ENCODE measurements at places on chromosomes 7 and 10.
A peak's percentile ranks its signal among the peaks of the same experiment; 100 is the strongest.

DNA sequence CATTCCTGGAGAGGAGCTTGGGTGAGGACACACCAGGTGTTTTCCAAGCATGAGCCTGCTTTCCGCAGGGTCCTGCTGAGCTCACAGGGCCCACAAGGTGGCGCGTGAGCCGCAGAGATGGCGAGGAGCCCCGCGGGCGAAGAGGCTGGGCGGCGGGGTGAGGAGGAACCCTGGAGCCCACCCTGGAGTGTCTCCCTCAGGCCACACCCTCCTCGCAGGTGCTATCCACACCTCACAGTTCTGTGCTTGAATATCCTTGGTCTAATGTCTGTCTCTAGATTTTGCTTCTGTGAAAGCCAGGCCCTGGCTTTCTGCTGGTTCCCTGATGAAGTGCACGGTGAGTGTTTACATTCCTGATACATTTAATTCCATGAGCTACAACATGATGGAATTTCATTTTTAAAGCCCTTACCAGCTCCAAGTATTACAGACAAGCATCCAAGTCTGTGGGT is 433.6 kb downstream of the ACTR3B start:
- DNase-seq = no peak

GRCh38 chr10:72173619-72174296 is 42.1 kb upstream of the ANAPC16 start:
- no peak for DNase-seq

GRCh38 chr10:103145860-103146466 is 47.1 kb downstream of the NT5C2 start:
- no peak for DNase-seq

DNA sequence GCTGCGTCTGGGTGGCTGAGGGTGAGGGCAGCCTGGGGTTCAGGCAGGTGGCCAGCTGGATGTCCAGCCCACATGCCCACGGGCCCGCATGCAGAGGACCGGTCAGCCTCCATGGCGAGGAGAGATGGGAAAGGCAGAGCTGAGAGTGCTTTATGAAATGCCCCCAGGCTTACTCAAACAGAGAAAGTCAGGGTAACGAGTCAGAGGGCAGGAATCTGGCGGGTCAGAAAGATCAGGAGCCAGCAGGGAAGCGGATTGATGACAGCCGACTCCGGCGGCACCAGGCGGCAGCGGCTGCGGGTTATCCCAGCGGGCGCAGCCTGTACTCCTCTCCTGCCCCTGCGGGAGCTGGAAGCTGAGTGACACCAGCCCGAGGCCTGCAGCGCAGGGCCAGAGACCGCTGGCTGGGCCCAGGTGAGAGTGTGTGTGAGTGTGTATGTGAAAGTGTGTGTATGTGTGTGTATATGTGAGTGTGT is 13.4 kb downstream of the SLC13A4 start:
- no peak for DNase-seq

GRCh38 chr7:135207406-135208101 is 3.8 kb downstream of the WDR91 start:
- DNase-seq = no peak

GRCh38 chr10:61475449-61475873 is 22.3 kb upstream of the TMEM26 start:
- no peak for DNase-seq

GRCh38 chr10:77773631-77774426 is 136.2 kb upstream of the KCNMA1 start:
- no peak for DNase-seq

DNA sequence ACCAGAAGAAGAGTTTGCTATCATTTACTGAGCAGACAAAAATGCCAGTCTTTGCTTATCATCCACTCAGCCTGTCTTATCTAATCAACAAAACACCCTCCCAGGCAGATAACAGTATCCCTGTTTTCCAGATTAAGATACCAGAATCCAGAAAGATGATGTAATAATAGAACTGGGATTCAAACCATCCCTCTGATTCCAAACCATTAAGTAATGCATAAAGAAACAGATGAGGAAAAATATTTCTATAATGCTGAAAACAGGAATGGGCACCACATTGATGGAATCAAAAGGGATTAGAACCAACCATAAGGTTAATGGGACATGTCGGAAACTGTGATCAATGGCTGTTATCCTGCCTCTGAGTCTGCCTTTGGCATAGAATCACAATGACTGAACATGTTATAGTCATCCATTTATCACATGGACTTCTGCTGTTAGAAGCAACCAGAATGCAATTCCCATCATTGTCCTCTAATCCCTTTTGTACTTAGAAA is 92.1 kb upstream of the RSU1 start:
- no peak for DNase-seq

GRCh38 chr7:104962781-104963180 is 51.2 kb upstream of the KMT2E start:
- DNase-seq = no peak

GRCh38 chr10:120051671-120052070 is 159.1 kb downstream of the SEC23IP start:
- no peak for DNase-seq

- DNase-seq = no peak
Observed at GRCh38 chr7:86968618-86969017, 90.8 kb downstream of the ELAPOR2 start.

DNA sequence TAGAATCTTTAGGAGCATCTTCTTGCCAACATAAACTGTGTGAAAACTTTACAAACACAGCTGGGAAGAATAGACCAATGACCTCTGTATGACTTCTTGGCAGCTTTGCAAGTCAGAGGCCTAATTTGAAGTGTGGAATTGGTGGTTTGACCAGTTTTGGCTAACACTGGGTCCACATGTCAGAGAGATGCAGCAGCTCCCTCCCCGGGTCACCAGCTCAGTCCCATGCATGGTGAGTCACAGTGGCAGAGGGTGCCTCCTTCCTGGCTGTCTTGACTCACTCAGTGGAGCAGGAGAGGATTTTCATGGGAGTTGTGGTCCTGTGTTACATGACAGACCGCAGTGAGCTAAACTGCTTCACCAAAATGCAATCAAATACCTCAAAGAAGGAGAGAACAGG is 8.2 kb upstream of the STARD3NL start:
- DNase-seq = peak; percentile 52

DNA sequence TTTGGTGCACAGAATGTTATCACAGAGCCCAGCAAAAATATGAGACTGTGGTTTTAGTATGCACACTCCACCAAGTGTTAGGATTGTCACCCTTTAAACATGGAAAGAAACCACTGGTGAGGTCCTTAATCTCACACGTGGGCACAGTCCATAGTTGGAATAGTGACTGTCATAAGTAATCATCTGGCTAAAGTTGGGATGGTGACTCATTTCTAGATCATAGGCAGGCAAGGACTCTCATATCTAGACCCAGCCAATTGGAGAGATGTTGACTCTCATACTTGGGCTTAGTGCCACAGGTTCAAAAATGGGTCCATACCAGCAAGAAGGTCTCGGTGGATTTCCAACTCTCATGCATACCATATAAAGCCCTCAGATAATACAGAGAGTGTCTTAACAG is 39.6 kb upstream of the ZNF680 start:
- no peak for DNase-seq

- DNase-seq = no peak
Observed at GRCh38 chr7:65287023-65287422, 86.6 kb upstream of the ZNF92 start.

- DNase-seq = no peak
Observed at GRCh38 chr10:126185676-126186447, 202.4 kb downstream of the ADAM12 start.

GRCh38 chr7:158446706-158447105 is 140.9 kb downstream of the PTPRN2 start:
- no peak for DNase-seq

DNA sequence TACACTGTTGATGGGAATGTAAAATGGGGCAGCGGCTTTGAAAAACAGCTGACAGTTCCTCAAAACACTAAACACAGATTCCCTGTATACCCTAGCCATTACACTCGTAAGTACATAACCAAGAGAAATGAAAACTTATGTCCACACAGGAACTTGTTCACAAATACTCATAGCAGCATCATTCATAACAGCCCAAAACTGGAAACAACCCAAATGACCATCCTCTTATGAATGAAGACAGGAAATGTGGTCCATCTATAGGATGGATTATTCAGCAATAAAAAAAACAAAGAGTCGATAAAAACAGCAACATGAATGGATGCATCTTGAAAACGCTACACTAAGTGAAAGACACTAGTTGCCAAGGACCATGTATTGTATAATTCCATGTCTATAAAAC is 23.7 kb downstream of the NMT2 start:
- DNase-seq = no peak

DNA sequence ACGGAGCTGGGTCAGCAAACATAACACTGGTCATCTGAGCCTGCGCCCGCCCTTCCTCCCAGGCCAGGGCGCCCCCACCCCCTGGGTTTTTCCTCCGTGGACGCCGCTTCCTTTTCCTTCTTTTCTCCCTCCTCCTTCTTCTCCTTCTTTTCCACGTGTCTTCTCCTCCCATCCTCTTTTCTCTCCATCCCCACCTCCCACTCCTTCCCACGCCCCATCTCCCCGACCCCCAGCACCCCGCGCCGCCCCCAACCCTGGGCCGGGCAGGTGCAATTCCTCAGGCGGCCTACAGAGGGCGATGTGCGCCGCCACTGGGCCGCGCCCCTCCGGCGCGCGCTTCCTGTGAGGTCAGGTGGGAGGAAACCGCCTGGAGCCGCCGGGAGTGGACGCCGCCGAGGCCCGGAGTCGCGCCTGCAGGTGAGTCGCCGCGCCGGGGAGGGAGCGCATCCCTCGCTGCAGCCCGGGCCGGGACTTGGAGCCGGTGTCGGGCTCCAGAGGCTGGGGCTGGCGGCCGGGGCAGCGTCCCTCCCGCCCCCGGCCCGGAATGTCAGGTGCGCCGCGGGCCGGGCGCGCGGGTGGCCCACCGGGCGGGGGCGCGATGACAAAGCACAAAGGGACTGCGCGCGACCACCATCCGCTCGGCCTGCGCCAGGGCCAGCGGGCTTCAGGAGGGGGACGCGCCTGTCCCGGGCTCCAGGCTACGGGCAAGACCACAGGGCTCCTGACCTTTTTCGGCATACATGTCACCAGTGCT is at the start of gene FAM241B:
Gene FAM241B (plus strand): TSS at position 351 of the 754 bp plus-strand sequence. CDS start 1,497 bp downstream, outside the sequence.
- DNase-seq = peak; percentile 79

GRCh38 chr7:82975811-82976468 is 186.7 kb downstream of the PCLO start:
- no peak for DNase-seq

GRCh38 chr10:128833671-128834070 is 633.4 kb upstream of the MGMT start:
- DNase-seq = no peak

GRCh38 chr7:76509931-76510877 is at the start of gene UPK3B:
Gene UPK3B, plus strand, starts transcription at chr7:76510552. Its CDS starts 101 bp downstream, at chr7:76510653.
- no peak for DNase-seq

GRCh38 chr10:61633665-61634064 is 29.1 kb upstream of the CABCOCO1 start:
- no peak for DNase-seq

DNA sequence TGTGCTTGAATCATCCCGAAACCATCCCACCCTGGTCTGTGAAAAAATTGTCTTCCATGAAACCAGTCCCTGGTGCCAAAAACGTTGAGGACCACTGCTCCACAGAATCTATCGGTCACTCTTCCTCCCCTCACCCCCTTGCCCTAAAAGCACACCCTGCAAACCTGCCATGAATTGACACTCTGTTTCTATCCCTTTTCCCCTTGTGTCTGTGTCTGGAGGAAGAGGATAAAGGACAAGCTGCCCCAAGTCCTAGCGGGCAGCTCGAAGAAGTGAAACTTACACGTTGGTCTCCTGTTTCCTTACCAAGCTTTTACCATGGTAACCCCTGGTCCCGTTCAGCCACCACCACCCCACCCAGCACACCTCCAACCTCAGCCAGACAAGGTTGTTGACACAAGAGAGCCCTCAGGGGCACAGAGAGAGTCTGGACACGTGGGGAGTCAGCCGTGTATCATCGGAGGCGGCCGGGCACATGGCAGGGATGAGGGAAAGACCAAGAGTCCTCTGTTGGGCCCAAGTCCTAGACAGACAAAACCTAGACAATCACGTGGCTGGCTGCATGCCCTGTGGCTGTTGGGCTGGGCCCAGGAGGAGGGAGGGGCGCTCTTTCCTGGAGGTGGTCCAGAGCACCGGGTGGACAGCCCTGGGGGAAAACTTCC is 784 bp upstream of the SERPINE1 start:
- DNase-seq = no peak

DNA sequence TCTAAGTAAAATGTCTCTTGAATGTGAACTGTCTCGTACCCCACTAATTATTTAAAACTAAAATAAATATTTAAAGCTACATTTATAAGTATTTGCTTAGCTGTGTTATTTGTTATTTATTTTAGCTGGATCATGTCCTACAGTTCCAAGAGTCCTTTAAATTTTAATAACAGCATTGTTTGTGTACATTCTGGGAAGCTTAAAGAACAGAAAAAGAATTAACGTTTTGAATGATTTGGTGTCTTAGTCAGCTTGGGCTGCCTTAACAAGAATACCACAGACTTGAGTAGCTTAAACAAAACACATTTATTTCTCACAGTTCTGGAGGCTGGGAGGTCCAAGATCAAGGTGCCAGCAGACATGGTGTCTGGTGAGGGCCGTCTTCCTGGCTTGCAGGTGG is 107.4 kb downstream of the ITIH5 start:
- no peak for DNase-seq

GRCh38 chr7:74222851-74223710 is 13.3 kb downstream of the LAT2 start:
- no peak for DNase-seq

Data from CD4-positive, alpha-beta T cell treated with Interleukin-1 beta for 1 hour (primary cell).